Substantia nigra (tissue), 51 donors: ENCODE measurements at places on chromosomes 1 and 21.

GRCh38 chr1:97143236-97143882 is 421.8 kb downstream of the PTBP2 start:
- no peak for DNase-seq

DNA sequence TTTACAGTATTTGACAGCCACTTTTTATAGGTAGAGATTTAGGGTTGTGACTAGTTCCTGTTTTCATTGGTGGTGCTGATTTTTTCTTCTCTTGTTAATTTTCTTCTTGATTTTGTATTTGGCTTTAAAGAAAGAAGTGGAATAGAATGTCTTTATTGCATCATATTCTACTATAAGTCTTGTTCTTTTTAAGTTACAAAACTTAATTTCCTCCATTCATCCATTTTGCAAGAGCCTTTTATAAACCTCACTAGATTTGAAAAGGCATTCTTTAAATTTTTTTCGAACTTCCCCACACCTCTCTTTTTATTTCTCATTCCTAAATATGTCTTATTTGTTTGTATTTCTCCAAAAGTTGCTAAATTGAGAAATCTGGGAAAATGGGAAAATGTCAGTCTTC is 1368.6 kb upstream of the ADGRL4 start:
- no peak for DNase-seq

DNA sequence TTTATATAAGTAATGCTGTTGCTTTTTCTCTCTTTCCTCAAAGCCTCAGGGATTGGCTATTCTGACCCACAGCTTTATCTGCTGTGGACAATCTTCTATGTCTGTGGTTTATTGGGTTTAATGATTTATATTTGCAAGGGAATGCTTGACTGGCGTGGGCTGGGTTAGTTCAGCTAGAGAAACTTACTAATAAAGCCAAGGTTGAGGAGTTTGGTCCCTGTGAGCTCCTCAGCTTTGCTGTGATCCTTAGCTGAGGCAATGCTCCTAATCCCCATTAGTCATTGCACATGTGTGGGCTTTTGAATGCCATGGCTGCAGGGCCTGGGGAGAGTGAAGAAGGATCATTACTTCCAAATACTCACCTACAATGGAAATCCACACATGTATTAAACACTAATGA is 179.3 kb downstream of the ZNF326 start:
- no peak for DNase-seq

- no peak for DNase-seq
Measured at GRCh38 chr1:245142171-245142798, 12.5 kb upstream of the KIF26B start.

GRCh38 chr21:44006017-44006619 is 6.0 kb upstream of the TRAPPC10 start:
- no peak for DNase-seq

DNA sequence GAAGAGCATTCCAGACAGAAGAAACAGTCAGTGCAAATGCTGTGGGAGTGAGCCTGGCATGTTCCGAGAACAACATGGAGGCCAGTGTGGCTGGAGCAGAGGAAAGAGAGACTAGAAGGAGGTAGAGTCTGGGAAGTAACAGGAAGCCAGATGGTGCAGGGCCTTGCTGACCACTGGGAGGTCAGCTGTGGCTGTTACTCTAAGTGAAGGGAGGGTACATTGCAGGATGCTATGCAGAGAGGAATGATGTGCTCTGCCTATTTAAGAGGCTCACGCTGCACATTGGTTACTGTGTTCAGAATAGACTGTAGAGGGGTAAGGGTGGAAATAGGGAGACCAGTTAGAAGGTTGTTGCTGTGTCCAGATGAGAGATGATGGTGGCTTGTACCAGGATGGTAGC is 88.6 kb upstream of the CACNA1E start:
- no peak for DNase-seq

DNA sequence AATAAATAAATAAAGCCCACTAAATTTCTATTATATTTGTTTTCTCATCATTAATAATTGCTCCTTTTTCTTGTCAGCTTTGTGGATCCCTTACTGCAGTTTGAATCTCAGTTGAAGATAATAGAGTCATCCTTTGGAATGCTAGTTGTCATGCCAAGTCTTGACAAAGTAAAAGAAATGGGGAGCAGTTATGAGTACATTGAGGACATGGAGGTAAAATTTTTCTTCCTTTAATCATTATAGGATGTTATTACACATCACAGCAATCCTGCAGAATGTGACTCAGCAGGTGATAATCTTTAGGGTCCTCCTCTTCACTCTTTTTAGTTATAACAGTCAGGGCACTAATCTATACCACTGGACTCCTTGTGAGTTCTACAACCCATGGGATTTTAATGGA is 24.1 kb downstream of the MROH9 start:
- no peak for DNase-seq

GRCh38 chr1:26148887-26149286 is 10.0 kb upstream of the FAM110D start:
- DNase-seq, result no peak

DNA sequence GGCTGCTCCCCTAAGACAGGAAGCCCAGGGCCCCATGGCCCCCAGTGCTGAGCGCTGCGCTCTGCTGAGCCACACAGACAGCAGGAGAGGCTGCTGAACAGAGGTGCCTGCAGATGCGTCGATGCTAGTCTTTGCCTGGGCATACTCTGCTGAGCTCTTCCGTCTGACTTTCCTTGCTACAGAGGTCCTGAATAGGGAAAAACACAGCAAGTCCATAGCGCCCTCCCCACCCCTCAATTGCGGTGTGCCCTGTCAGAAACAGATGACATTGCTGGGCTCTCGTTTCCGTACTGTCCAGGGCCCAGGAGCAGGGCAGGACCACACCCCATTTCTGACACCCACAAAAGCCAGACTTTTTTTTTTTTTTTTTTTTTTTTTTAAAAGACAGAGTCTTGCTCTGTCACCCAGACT is 252.5 kb downstream of the SDCCAG8 start:
- DNase-seq, result no peak

DNA sequence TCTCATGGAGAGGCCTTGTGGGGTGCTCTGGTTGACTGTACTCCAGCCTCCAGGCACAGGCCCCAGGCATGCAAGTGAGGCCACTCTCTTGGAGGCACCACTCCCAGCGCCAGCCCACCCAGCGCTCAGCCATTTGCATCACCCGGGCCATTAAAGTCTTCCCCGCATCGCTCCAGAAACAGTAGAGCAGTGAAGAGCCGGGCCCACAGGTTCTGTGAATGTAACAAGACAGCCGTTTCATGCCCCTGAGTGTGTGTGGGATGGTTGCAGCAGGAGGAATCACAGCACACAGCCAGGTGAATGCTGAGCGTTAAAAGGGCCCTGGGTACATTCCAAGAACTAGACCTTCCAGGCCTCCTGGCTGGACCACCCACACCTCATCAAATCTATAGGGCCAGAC is 19.0 kb upstream of the CD2 start:
- DNase-seq, result no peak

GRCh38 chr1:59333626-59334277 is 36.9 kb downstream of the FGGY start:
- DNase-seq, result no peak

GRCh38 chr1:98256700-98257099 is 335.9 kb upstream of the DPYD start:
- no peak for DNase-seq

GRCh38 chr1:7265771-7266371 is 480.6 kb downstream of the CAMTA1 start:
- DNase-seq, result no peak

DNA sequence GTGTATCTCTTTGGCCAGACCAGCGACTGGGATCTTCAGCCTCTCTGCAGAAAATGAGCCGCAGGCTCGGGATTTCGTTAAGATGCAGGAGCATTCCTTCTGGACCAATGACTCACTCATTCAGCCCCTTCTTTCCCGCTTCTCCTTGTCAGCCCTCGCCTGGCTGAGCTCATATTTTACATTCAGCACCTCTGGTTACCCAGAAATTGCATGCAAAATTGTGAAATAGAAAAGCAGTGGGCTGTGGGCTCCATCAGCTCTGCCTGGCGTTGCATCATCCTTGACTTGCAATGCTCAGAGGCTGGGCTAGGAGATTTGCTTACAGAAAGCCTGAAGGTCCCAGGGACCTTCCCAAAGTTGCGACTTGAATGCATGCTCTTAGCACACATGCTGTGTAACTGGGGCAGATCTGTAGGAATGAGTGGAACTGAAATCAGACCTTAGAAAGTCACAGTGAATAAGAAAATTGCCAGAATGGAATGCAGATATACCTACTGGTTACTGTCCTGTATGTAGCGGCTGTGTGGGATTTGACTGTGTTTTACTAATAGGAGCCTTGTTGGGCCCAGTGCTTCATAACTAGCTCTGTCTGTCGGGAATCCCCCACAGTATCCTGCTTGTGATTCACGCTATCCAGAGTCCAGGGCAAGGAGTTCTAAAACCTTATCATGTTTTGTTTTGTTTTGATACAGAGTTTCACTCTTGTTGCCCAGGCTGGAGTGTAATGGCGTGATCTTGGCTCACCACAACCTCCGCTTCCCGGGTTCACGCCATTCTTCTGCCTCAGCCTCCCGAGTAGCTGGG is 444.8 kb downstream of the KIF26B start:
- DNase-seq, result no peak

DNA sequence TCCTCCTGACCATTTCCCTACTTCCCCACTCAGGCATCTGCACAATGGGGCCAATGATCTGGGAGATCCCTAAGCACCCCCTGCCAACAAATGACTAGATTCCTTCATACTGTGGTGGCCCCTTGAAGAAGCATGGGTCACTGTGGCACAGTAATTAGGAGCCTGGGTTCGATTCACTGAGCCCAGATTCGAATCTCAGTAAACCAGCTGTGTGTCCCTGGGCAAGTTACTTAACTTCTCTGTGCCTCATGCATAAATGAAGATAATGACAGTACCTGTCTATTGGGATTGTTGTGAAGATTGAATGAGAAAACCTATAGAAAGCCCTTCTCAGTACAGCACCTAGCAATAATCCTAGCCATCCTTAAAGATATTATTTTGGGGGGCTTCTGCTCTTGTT is 27.5 kb downstream of the SPAG17 start:
- no peak for DNase-seq

DNA sequence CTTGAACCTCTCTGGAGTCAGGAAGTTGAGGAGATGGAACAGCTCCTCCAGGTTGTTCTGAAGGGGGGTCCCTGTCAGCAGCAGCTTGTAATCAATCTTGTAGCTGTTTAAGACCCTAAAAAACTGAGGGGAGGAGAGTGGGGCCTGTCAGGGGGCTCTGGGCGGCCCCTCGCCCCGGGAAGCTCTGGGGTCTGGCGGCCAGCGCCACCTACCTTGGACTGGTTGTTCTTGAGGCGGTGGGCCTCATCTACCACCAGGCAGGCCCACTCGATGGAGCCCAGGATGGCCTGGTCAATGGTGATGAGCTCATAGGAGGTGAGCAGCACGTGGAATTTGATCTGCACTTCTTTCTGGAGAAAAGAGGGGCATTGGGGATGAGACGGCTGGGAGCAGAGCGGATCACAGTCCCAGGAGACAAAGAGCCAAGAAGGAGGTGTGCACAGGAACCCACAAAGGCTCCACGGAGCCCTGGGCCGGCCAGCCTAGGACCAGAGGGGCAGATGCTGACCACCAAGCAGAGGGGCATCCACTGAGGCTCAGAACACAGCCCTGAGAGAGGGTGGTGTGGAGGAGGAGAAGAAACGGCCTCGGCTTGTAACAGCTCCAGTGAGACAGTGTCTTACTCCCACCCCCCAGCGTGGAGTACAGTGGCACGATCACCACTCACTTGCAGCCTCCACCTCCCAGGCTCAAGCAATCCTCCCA is 43.5 kb downstream of the CHD5 start:
- no peak for DNase-seq

DNA sequence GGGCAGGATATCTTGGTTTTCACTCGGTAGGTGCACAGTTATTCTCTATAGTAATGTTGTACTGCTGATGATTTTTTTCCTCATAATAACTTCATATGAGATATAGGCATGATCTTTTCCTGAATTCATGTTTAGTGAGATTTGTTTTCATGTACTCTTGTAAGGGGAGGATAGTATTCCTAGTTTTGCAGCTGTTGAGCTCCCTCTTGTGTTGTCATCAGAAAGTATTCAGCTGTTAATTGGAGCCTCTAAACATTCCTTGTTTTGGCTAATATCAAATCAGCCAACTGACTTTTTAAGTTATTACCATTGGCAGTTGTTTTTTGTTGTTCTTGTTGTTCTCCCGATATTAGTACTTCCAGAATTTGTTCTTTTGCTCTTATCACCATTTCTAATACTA is 24.4 kb downstream of the OR10R2 start:
- DNase-seq, result no peak

GRCh38 chr1:233599542-233600073 is 14.3 kb upstream of the KCNK1 start:
- DNase-seq, result no peak

DNA sequence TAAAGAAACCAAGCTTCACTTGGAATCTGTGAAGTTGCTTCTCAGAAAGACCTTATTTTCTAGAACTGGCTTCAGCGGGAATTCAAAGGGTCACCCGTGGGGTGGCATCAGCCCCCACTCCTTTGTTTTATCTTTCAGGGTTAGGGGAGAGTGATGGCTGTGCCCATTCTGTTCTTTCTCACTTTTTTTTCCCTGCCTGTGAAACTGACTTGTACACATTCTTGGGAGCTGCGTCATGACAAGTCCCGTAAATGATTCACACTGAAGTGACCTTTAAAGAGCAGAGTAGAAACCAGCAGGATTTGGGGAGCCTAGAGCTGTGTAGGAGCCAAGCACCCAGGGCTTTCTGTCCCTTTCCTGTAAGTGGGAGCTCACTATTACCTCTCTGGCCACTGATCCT is 43.8 kb downstream of the SLC44A3 start:
- DNase-seq, result no peak

DNA sequence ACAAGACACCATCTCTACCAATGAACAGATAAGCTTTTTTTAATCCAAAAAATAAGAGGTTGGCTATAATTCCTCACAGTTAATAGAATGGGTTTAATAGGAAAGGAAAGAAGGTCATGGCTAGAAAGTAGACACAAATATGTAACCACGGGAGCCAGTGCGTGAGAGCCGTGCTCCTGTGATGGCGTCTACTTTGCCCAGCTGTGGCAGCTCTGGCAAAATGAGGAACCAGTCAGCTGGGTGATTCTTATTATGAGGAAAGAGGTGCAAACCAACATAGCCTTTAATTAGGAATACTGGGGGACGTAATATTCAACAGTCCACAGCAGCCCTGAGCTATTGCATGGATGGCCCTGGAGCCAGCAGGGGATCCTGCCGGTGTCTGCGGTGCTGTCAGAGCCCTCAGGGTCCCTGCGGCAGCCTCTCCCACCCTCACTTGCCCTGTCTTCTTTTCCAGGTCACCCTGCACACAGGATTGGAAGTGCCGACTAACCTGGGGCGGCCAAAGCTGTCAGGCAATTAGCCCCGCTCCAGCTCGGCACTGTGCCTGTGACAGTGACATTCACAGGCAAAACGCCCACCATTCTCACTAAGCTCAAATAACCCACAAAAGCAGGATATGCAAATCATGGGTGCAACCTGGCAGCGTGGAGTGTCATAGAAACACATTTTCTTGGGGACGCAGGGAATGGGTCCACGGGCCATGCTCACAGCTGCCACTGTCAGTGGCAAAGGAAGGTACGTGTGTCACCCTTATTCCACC is 25.9 kb upstream of the GNPAT start:
- DNase-seq, result no peak
